ENCODE measurements at places on chromosomes 3 and 15.

DNA sequence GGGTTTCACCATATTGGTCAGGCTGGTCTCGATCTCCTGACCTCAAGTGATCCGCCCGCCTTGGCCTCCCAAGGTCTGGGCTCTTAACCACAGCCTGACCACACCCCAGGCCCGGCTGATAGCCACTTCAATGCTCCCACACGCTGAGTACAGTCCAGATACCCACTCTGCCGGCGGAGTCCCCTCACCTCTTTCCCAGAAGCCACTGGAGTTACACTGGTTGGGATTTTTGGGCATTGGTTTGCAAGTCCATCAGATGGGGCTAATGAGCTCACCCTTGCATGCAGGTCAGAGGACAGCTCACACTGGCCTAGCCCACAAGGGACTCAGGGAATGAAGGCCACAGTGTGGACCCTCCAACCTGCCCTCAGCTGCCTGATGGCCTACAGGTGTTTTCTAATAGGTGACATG lies 60.1 kb downstream of the IQSEC1 start:
- DNase-seq = no peak

DNA sequence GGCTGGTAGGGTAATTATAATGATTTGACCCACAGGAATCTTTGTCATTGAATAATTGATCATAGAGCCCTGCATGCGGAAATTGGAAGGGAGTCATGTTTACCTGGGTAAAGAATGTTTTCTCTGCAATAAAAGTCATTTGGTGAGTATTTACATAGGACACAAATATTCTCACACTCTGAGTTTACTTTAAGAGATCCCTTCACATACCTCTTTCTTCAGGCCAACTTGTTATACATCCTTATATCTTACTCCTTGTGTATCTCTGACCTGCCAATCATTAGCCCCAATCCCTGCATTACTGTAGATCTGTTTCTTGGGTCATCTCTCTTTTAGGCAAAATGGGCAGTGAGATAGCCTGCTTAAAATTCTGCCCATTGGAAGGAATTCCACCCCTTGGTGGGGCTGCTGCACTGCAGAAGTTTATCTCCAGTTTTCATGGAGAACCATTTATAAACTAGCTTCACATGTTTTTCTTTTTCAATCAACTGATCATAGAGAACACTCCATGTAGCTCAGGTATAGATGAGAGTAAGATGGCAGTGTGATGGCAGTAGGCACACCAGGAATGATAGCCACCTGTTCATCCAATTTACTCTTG lies 46.2 kb downstream of the ILDR1 start:
- DNase-seq = no peak

DNA sequence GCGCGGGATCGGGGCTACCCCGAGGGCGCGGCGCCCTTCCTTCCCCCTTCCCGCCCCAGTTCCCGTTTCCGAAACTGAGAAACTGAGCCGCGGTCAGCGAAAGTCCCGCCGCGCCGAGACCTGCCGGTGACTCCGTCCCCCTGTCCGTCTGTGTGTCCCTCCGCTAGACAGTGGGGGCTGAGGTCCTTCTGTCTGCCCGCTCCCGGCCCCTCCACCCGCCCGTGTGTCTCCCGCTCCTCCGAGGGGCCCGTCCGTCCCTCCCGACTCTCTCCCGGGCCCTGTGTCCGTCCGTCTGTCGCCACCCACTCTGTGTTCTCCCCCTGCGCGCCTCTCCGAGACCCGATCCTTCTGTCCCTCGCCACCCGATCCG lies 426 bp downstream of the PRKCD start:
- no peak for DNase-seq

GRCh38 chr3:83662381-83662960 lies 1296.3 kb upstream of the CADM2 start:
- no peak for DNase-seq

GRCh38 chr3:28624084-28624483 lies 275.5 kb upstream of the AZI2 start:
- DNase-seq = no peak

DNA sequence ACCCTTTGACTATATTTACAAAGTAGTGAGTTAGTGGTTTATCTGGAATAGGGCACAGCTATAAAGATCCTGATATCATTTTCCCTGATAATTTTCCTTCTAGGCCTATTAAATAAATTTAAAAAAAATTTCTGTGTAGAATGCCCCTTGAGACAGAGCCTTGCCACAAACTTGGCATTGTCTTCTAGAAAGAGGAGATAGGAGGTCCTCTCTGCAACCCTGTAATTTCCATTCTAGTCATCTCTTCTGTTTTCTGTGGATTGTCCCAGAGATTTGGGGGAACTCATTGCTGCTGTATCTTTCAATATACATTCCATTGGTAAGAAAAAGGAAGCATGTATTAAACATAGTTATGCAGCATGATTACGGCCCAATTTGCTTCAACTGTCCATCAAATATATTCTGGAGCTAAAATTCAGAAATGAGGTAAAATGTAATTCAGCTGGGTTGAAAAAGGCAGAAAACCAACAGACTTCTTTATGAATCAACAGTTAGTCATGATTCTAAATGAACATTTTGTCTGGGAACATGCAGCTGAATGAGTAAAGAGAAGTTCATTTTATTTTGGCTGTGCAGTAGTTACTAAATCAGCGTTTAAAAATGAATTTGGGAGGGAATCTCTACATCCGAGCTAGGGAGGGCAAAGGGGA lies 401.1 kb downstream of the NAALADL2 start:
- DNase-seq = no peak

DNA sequence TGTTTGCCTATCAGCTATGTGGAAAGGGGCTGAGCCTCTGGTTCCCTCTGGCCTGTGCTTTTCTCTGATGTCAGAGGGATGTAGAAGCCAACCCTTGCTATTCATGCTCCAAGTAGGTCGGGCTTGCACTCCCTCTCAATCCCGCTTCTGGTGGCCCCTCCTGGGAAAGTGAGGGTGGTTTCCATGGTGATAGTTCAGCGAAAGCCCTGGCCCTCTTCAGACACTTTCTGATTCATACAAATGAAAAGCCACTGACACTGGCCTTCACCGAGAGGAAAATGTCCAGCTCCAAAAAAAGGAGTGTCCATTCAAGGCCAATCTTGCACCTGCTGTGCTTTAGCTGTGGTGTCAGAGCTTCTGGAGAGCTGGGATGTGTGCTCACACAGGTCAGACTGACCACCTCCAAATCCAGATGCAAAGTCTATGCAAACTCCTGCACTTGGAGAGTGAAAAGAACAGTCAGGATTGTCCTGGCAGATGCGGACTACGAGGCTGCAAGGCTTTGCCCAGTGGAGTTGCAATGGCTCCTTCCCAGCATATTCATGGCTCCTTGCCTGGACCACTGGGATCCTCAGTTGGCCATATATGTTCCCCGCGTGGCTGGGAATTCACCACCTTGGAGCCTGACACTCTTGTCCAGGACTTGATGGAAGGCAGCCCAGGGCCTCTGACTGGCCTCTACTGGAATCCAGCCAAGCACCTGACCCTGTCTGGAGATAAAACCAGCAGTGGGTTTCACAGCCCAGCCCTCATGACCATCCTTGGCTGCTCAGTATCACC lies 96.6 kb downstream of the CEMIP start:
- DNase-seq = no peak

GRCh38 chr15:59174835-59175831 lies 31.5 kb upstream of the LDHAL6B start:
- peak; percentile 20 for DNase-seq

GRCh38 chr3:159346271-159346903 lies 544.5 kb downstream of the MFSD1 start:
- DNase-seq = no peak

DNA sequence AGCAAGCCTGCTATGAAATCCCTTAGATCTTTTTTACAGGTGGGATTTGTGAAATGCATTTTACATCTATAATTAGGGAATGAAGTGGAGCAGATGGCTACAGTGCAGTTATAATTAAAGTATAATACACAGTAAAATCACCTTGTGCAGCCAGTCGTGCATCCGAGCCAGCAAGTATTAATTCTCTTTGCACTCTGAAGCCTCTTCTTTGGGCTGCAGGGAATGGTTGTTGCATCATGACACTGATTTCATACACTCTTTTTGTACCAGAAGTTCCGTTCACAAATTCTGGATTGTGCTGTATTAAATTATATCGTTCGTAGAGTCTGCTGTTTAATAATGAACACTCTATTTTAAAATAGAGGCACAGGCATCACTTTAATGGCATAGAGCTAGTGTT lies 28.7 kb upstream of the TP63 start:
- no peak for DNase-seq

GRCh38 chr3:150240891-150241290 lies 167.2 kb upstream of the TSC22D2 start:
- DNase-seq = no peak

DNA sequence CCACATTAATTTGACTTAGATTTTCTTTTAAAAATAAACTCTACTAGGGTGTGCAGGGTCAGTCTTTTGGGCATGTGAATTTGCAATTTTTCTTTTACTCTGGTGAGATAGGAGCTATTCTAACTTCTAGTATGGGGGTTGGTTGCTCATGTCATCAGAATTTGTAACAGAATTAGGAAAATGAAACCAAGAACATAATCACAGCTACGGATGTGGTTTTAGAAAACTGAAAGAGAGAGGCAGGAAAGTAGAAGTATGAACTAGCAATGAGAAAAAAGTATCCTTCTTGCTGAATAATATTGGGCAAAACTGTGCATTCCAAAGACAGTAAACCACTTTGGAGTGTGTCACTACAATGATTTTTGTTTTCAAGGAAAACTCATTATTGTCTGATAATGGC lies 43.3 kb downstream of the ADPGK start:
- no peak for DNase-seq

GRCh38 chr3:107062310-107062709 lies 314.9 kb upstream of the CCDC54 start:
- no peak for DNase-seq

- no peak for DNase-seq
Measured at GRCh38 chr15:98144388-98144787, 183.9 kb downstream of the ARRDC4 start.

GRCh38 chr3:4107430-4107829 lies 195.7 kb upstream of the SETMAR start:
- DNase-seq = no peak

- DNase-seq = no peak
Measured at GRCh38 chr3:37168896-37169295, 5.5 kb downstream of the LRRFIP2 start.

DNA sequence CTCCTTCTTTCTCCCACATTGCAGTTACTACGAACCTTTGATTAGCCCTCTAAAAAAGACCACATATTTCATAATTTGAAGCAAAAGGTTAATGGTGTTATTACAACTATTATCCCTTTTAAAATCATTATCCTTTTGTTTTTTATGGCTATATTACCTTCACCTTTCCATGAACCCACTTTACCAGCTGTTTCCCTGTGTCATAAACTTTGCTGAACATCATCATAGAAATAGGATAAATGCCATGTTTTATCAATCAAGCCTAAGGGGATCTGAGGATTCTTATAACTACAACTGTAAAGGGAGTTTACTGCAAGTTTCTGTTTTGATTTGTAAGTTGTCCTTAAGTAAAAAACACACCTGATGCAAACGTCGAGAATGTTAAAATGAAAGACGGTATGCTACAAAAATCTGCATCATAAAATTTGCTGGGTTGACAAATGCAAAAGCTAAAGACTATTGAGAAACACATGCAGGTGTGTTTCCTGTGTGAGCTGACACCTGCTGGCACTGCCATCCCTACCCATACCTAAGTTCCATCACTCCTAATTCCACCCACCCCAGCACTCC lies 39.1 kb upstream of the ARRDC4 start:
- no peak for DNase-seq

DNA sequence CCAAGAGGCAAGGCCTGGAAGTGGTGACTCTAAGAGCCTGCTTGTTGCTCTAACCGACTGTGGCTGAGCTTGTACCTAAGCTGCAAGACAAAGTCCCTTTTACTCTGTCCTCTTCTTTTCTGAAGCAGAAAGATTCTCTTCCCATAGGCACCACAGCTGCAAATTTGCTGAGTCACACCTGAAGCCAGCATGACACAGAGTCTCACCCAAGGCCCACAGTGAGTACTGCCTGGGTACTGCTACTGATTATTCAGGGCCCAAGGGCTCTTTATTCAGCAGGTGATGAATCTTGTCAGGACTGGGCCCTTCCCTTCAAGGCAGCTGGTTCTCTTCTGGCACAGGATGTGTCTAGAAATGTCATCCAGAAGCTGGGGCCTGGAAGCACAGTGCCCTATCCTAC lies 18.9 kb upstream of the TIGIT start:
- no peak for DNase-seq

GRCh38 chr3:153219146-153219545 lies 57.1 kb downstream of the RAP2B start:
- DNase-seq = no peak

DNA sequence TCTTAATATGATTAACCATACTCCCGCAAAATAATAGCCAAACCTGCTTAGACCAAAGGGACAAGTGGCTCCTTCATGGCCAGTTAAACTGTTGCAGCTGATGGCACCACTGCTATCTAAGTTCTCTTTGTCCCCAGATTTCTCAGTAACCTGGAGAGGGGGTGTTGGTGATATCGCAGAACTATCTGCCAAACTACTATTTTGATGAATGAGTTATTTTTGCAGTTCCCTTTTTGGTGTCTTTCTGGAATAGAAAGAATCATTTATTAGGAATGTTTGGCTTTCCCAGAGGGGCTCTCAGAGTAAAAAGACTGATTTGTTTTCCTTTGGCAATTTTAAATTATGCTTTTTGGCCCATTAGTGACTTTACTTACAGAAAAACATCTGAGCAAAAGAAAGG lies 33.0 kb downstream of the CLEC3B start:
- DNase-seq = no peak

GRCh38 chr3:23668430-23668904 lies 137.3 kb upstream of the UBE2E1 start:
- no peak for DNase-seq

DNA sequence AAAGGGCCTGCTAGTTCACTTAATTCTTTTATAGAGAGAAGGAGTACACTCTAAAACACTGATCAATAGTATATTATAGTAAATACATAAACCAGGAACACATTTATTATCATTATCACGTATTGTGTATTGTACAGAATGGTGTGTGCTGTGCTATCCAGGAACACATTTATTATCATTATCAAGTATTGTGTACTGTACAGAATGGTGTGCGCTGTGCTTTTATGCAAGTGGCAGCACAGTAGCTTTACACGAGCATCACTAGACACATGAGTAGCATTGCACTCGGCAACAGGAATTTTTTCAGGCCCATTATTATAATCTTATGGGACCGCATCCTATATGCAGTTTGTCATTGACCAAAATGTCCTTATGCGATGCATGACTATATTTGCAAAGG lies 20.9 kb upstream of the MUC20 start:
- no peak for DNase-seq

DNA sequence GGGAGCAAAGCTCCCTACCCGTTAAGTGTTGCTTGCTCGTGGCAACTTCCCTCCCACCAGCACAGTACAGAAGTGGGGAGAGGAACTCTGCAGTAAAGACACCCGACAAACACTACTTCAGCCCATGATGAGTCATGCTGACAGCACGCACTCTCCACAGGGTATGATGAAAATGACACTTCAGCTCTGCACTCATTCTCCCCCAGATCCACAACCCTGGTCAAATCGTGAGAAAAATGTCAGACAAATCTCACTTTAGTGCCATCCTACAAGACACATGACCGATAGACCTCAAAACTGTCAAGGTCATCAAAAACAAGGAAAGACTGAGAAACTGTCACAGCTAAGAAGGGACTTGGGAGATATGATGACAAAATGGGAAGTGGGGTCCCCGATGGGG lies 278.9 kb downstream of the OCA2 start:
- DNase-seq = no peak

Measured in amygdala (tissue), 56 donors.